ENCODE measurements at places on chromosomes 4 and X.

GRCh38 chr4:20119141-20119540 is 132.6 kb upstream of the SLIT2 start:
- DNase-seq, result no peak

- DNase-seq, result no peak
Observed at GRCh38 chr4:7461230-7461629, 26.5 kb upstream of the PSAPL1 start.

GRCh38 chr4:96131186-96131585 is 291.3 kb downstream of the PDHA2 start:
- DNase-seq, result no peak

DNA sequence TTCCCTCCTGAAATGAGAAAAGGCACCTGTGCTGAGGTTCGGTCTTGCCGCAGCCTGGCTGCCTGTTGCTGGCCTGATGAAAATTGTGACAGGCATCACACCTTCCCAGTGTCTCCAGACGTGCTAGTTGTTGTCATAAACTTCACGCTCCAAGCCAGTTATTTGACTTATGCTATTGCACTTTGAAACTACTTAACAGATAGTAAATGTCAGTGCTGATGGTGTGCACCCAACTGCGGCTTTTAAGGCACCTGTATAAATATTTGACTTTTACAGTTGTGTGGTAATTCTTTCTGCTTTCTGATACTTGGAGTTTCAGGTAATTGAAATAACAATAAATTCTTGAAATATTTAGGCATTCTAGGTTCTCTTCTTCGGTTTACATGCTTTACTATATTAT is 1.8 kb downstream of the WWC2 start:
- DNase-seq, result no peak

GRCh38 chrX:120023259-120023658 is 54.2 kb downstream of the RHOXF2B start:
- DNase-seq, result no peak

Data from germinal center (tissue), 1 donor.